Right atrium auricular region (tissue), 2 donors: ENCODE measurements at places on chromosomes 1 and 21. TPM values are rescaled to one million over a fixed set of nuclear protein-coding genes. Genes with fewer than 3 reads are reported as not detected.
A peak's percentile ranks its signal among the peaks of the same experiment; 100 is the strongest.

The RNF186 gene
- not detected for total RNA-seq

The GBP2 gene
- 12.3 TPM for total RNA-seq

The LCE5A gene
- not detected for total RNA-seq

The MEGF6 gene
- 32.6 TPM for total RNA-seq

The OLIG2 gene
- total RNA-seq: not detected

The UBE2U gene
- total RNA-seq: not detected

The KIAA1614 gene
- 9.1 TPM for total RNA-seq

The TAF1A gene
- 2.7 TPM for total RNA-seq

GRCh38 chr1:16066245-16066644 lies 7.2 kb downstream of the FAM131C start:
- no peak overlapping the region for H3K4me3 ChIP-seq
- DNase-seq: no peak
- no peaks in the 10 kb centered on the region for H3K36me3 ChIP-seq

DNA sequence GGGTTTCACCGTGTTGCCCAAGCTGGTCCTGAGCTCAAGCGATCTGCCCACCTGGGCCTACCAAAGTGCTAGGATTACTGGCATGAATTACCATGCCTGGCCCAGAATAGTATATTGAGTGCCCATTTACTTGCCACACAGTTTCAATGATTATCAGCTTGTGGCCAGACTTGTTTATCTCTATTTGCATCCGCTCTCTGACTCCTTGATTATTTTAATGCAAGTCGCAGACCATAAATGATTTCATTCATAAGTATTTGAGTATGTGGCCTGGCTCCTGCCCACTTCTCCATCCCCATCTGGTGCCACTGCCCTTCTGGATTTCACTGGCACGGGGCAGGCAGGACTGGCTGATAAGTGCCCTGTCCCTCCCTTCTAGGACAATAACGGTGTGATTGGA lies 18.2 kb upstream of the TRNAU1AP start:
- no peak overlapping the region for H3K4me3 ChIP-seq
- H3K36me3 ChIP-seq: peaks cover 6% of the 10 kb centered on the region
- H3K27ac ChIP-seq: no peak overlapping the region
- DNase-seq: no peak
- no peaks in the 10 kb centered on the region for H3K27me3 ChIP-seq

- H3K27me3 ChIP-seq: no peaks in the 10 kb centered on the region
- no peaks in the 10 kb centered on the region for H3K36me3 ChIP-seq
- no peak overlapping the region for H3K4me3 ChIP-seq
- H3K27ac ChIP-seq: no peak overlapping the region
- H3K4me1 ChIP-seq: no peaks in the 10 kb centered on the region
- no peak for DNase-seq
These were observed 44.9 kb upstream of the FOXD3 start for GRCh38 chr1:63277195-63278192.

- no peak overlapping the region for H3K4me3 ChIP-seq
- H3K36me3 ChIP-seq: no peaks in the 10 kb centered on the region
- no peak overlapping the region for H3K27ac ChIP-seq
- H3K4me1 ChIP-seq: no peaks in the 10 kb centered on the region
- no peak for DNase-seq
These were observed 8.8 kb downstream of the FMN2 start for GRCh38 chr1:240100371-240100934.

GRCh38 chr1:100862591-100862990 lies 32.1 kb downstream of the EXTL2 start:
- H3K4me1 ChIP-seq: no peaks in the 10 kb centered on the region
- H3K27ac ChIP-seq: no peak overlapping the region
- DNase-seq: no peak
- H3K36me3 ChIP-seq: no peaks in the 10 kb centered on the region
- H3K27me3 ChIP-seq: no peaks in the 10 kb centered on the region

- no peak for DNase-seq
- no peaks in the 10 kb centered on the region for H3K36me3 ChIP-seq
- no peak overlapping the region for H3K27ac ChIP-seq
- no peaks in the 10 kb centered on the region for H3K4me1 ChIP-seq
- no peaks in the 10 kb centered on the region for H3K27me3 ChIP-seq
These were observed 33.2 kb upstream of the SERBP1 start for GRCh38 chr1:67463298-67463955.

DNA sequence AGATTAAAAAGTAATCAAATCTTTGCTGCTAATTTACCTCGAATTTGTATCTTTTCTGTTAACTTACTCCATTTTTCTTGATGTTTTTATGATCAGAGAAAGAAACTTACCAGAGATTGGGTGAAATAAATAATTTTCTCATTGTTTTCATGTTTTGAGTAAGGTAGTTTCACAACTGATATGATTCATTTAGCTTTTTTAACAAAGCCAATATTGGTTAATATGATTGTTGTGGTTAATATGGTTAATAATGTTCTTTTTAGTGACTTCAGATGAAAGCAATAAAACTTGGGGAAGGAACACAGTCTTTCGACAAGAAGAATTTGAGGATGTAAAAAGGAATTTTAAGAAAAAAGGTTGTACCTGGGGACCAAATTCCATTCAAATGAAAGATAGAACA lies 48.1 kb downstream of the MAP3K21 start:
- no peak for DNase-seq
- H3K4me3 ChIP-seq: no peak overlapping the region
- H3K36me3 ChIP-seq: no peaks in the 10 kb centered on the region
- no peaks in the 10 kb centered on the region for H3K27me3 ChIP-seq
- H3K27ac ChIP-seq: no peak overlapping the region
- no peaks in the 10 kb centered on the region for H3K4me1 ChIP-seq

GRCh38 chr1:30729901-30730300 lies 6.5 kb upstream of the MATN1 start:
- H3K4me3 ChIP-seq: no peak overlapping the region
- H3K4me1 ChIP-seq: no peaks in the 10 kb centered on the region
- no peaks in the 10 kb centered on the region for H3K27me3 ChIP-seq
- no peak overlapping the region for H3K27ac ChIP-seq
- DNase-seq: no peak
- H3K36me3 ChIP-seq: no peaks in the 10 kb centered on the region

DNA sequence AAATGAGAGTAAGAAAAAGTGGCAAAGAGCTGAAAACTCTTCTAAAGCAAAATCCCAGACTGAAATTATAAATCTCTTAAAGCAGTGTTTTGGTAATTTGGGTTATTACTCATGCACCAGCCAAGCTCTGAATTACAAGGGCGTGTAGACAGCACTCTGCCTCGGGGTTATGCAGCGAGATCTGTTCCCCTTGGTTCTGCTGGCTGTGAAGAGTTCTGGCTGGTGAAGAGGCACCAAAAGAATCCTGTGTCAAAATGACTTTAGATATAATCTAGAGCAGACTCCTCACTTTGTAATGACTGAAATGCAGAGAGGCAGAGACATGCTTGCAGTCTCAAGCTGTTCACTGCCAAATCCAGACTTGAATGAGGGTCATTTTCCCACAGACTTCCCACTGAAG lies 461.8 kb upstream of the CXADR start:
- no peaks in the 10 kb centered on the region for H3K36me3 ChIP-seq
- no peaks in the 10 kb centered on the region for H3K27me3 ChIP-seq
- H3K4me3 ChIP-seq: no peak overlapping the region
- peak overlapping the region; percentile 6 for H3K27ac ChIP-seq

- H3K27ac ChIP-seq: no peak overlapping the region
- H3K36me3 ChIP-seq: no peaks in the 10 kb centered on the region
- no peak overlapping the region for H3K4me3 ChIP-seq
- no peaks in the 10 kb centered on the region for H3K27me3 ChIP-seq
- no peak for DNase-seq
These were observed 36.8 kb downstream of the CASZ1 start for GRCh38 chr1:10759413-10760200.

DNA sequence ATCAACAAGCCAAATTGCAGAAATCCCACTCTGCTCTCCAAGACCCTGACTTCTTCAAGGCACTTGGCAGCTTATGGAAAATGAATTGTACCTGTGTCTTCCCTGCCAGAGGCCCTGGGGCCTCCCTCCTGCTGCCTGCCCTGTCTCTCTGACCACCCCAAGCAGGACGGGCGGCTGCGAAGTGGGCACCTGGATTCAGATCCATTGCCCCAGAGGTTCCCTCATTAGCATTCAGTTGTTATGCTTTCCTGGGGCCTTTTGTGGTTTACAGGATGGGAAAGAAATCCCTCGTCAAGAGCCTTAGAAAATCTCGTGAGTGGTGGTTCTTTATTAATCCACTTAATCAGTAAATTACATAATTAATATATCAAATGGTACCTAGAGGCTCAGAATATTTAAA lies 179.3 kb downstream of the TNR start:
- H3K4me3 ChIP-seq: no peak overlapping the region
- H3K36me3 ChIP-seq: no peaks in the 10 kb centered on the region
- H3K4me1 ChIP-seq: no peaks in the 10 kb centered on the region
- H3K27ac ChIP-seq: no peak overlapping the region

- no peaks in the 10 kb centered on the region for H3K27me3 ChIP-seq
- peak; percentile 93 for DNase-seq
- H3K27ac ChIP-seq: peak overlapping the region; percentile 76
- H3K4me1 ChIP-seq: peaks cover 71% of the 10 kb centered on the region
- no peaks in the 10 kb centered on the region for H3K36me3 ChIP-seq
These were observed 2.4 kb upstream of the NAV1 start for GRCh38 chr1:201536558-201536957.

- H3K4me1 ChIP-seq: peaks cover 4% of the 10 kb centered on the region
- no peak for DNase-seq
- no peak overlapping the region for H3K27ac ChIP-seq
- H3K36me3 ChIP-seq: peaks cover 21% of the 10 kb centered on the region
- no peak overlapping the region for H3K4me3 ChIP-seq
- no peaks in the 10 kb centered on the region for H3K27me3 ChIP-seq
These were observed 22.8 kb downstream of the TMEM50A start for GRCh38 chr1:25360596-25361581.

DNA sequence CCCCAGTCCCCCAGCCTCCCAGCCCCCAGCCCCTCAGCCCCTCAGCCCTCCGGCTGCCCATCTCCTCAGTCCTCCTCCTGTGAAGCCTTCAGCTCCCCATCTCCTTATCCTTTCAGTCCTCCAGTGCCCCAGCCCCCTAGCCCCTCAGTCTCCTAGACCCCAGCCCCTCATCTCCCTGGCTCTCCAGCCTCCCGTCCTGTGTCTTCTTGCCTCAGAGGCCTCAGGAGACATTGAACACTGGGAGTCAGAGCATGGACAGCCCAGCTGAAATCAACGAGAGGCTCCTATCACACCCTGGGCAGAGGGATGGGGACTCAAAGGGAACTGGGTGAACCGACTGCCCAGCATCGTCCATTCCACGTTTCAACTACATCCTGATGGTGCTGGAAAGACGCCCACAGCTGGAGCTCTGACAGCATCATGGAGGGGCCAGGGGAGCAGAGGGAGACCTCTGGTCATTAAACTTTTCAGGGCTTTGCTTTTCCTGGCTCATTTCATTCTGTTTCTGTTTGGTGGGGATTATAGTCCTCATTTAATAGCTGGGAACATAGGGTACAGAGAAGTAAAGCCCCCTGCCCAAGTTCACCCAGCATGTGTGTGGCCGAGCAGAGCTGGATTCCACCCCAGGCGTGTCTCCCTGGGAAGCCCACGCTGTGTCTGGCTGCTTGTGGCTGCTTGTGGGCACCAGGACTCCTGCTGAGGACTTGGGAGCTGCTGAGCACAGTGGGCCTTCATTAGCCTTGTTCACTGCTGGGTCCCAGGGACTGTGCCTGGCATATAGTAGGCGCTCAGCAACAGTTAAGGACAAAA lies 396.7 kb downstream of the PTPRU start:
- no peaks in the 10 kb centered on the region for H3K4me1 ChIP-seq
- H3K4me3 ChIP-seq: no peak overlapping the region
- H3K36me3 ChIP-seq: no peaks in the 10 kb centered on the region
- H3K27ac ChIP-seq: no peak overlapping the region
- no peaks in the 10 kb centered on the region for H3K27me3 ChIP-seq
- no peak for DNase-seq

DNA sequence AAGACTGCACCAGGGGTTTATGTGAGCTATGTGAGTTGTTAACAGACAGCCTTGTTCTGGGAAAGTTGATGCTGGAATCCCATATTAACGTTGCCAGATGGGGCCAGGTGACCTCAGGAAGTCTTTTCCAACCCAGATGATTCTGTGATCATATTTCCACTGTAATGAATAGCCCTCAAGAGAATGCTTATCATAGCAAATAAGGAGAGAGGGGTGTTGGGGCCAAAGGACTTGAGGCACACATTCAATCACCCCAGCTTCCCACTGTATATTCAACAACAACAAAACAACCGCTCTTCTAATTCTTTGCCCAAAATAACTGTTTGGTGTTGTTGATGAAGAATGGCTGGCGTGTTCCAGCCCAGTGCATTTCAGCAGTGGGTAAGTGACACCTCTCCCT lies 14.1 kb downstream of the ZNF697 start:
- DNase-seq: no peak
- no peak overlapping the region for H3K4me3 ChIP-seq
- no peaks in the 10 kb centered on the region for H3K4me1 ChIP-seq
- peak overlapping the region; percentile 83 for H3K27ac ChIP-seq
- no peaks in the 10 kb centered on the region for H3K27me3 ChIP-seq

DNA sequence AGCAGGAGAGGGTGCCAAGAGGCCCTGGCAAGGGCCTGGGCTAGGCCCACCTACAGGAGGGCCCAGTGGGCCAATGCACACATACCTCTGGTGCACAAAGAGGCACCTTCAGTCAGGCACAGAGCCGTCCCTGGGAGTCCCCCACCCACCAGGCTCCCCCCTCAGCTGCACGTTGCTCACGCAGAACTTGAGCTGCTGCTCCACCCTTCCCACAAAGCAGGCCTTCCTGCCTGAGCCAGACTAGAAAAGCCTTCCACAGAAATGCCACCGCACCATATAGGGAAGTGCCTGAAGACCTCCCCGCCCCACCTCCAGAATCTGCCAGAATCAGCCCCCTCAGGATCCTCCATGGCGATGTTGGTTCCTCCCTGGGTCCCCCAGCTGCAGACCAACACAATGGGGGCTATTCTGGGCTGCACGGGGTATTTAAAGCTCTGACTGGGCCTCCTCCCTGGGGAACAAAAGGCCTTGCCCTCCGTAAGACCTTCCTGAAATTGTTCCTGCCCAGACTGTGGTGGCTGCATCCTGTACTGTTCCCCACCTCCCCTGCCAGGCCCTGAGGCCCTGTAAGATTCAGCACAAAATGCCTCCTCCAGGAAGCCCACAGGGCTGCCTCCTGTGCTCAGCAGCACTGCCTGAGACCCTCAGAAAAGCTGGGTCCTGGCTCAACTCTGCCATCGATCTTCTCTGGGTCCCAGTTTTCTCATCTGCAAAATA lies 27.2 kb downstream of the HSPG2 start:
- peak overlapping the region; percentile 91 for H3K27ac ChIP-seq
- no peaks in the 10 kb centered on the region for H3K36me3 ChIP-seq
- DNase-seq: peak; percentile 89
- H3K27me3 ChIP-seq: no peaks in the 10 kb centered on the region
